T-helper 2 cell treated with Interferon-gamma antibody and Interleukin-4, amounts not matched to agents 100 ng/mL and 5 ng/mL, for 36 hours (primary cell): ENCODE measurements at places on chromosomes 1 and 21. TPM values are rescaled to one million over a fixed set of nuclear protein-coding genes. Genes with fewer than 3 reads are reported as not detected.

KMO gene
- total RNA-seq, result not detected in 2 replicates

RNU1-2 gene
- total RNA-seq, result 2,343 and 2,397 TPM in 2 replicates

HTR6 gene
- not detected in 2 replicates for total RNA-seq

DDR2 gene
- total RNA-seq, result 0.11 and 0.16 TPM in 2 replicates

NFASC gene
- total RNA-seq, result 0.07 TPM in 1 of 2 replicates, not detected in the other

PGM1 gene
- 49.8 and 50.9 TPM in 2 replicates for total RNA-seq

GJA8 gene
- total RNA-seq, result not detected in 2 replicates

LRRC7 gene
- 0.05 and 0.16 TPM in 2 replicates for total RNA-seq

TFAP2E gene
- total RNA-seq, result 0.43 and 0.73 TPM in 2 replicates

APOBEC4 gene
- total RNA-seq, result not detected in 2 replicates

IFI44 gene
- 61.4 and 65.9 TPM in 2 replicates for total RNA-seq

B4GALT2 gene
- 20.1 and 21.1 TPM in 2 replicates for total RNA-seq

KIAA1614 gene
- total RNA-seq, result 0.07 and 0.16 TPM in 2 replicates

CBR3 gene
- total RNA-seq, result 24.1 and 25.7 TPM in 2 replicates

CNIH4 gene
- 40.3 and 42.4 TPM in 2 replicates for total RNA-seq

SLC30A2 gene
- total RNA-seq, result not detected in 2 replicates

RHOU gene
- 1.5 and 1.8 TPM in 2 replicates for total RNA-seq

CSDE1 gene
- 346 and 367 TPM in 2 replicates for total RNA-seq

NLRP3 gene
- total RNA-seq, result 0.18 and 0.57 TPM in 2 replicates

PRKAB2 gene
- total RNA-seq, result 7.0 and 9.3 TPM in 2 replicates

DNAJC6 gene
- 1.8 and 2.8 TPM in 2 replicates for total RNA-seq

TSPEAR gene
- total RNA-seq, result not detected in 2 replicates

F3 gene
- total RNA-seq, result 0.23 and 0.30 TPM in 2 replicates

RPAP2 gene
- 33.6 and 38.1 TPM in 2 replicates for total RNA-seq

KRTAP10-3 gene
- not detected in 2 replicates for total RNA-seq

TENT5C gene
- 8.5 and 8.6 TPM in 2 replicates for total RNA-seq

RORC gene
- 0.16 and 0.32 TPM in 2 replicates for total RNA-seq

OR2C3 gene
- 0.02 TPM in 1 of 2 replicates, not detected in the other for total RNA-seq

SYT14 gene
- not detected in 2 replicates for total RNA-seq

SLC35A3 gene
- total RNA-seq, result 16.8 and 17.2 TPM in 2 replicates

SYDE2 gene
- total RNA-seq, result 1.5 and 2.0 TPM in 2 replicates

CFAP141 gene
- total RNA-seq, result 0.50 TPM in 1 of 2 replicates, not detected in the other

HDAC1 gene
- 202 and 216 TPM in 2 replicates for total RNA-seq

TCP10L gene
- total RNA-seq, result 0.70 and 1.2 TPM in 2 replicates

HOOK1 gene
- 1.9 and 2.2 TPM in 2 replicates for total RNA-seq

C1orf87 gene
- not detected in 2 replicates for total RNA-seq

CFAP107 gene
- not detected in 2 replicates for total RNA-seq

C8A gene
- not detected in 2 replicates for total RNA-seq

KIF14 gene
- 22.1 and 24.4 TPM in 2 replicates for total RNA-seq

DISP1 gene
- total RNA-seq, result 1.2 and 1.8 TPM in 2 replicates

C1orf159 gene
- 16.3 and 16.8 TPM in 2 replicates for total RNA-seq

SLC9C2 gene
- not detected in 2 replicates for total RNA-seq

PAPPA2 gene
- total RNA-seq, result 0.07 TPM in 1 of 2 replicates, not detected in the other

GBP7 gene
- total RNA-seq, result not detected in 2 replicates

S100A7A gene
- not detected in 2 replicates for total RNA-seq

SPAG17 gene
- not detected in 2 replicates for total RNA-seq

DYNLT4 gene
- 0.34 and 0.73 TPM in 2 replicates for total RNA-seq

FCRL6 gene
- total RNA-seq, result 0.25 TPM in 1 of 2 replicates, not detected in the other

DHCR24 gene
- 145 TPM in 2 replicates for total RNA-seq

TTLL7 gene
- 2.4 and 4.0 TPM in 2 replicates for total RNA-seq

C1orf115 gene
- 0.34 and 0.36 TPM in 2 replicates for total RNA-seq

TMEM240 gene
- total RNA-seq, result 1.0 and 1.1 TPM in 2 replicates

RNU1-1 gene
- total RNA-seq, result 2,343 and 2,397 TPM in 2 replicates

RIMKLA gene
- 1.2 and 1.7 TPM in 2 replicates for total RNA-seq

LYPD8 gene
- not detected in 2 replicates for total RNA-seq

VCAM1 gene
- total RNA-seq, result not detected in 2 replicates

ATG4C gene
- total RNA-seq, result 8.6 and 12.8 TPM in 2 replicates

DNAJB4 gene
- total RNA-seq, result 12.0 and 12.7 TPM in 2 replicates

APCS gene
- total RNA-seq, result not detected in 2 replicates

MANEAL gene
- total RNA-seq, result 1.9 TPM in 2 replicates
